Spleen (tissue), 13 donors: ENCODE measurements at places on chromosomes 5 and 9.

DNA sequence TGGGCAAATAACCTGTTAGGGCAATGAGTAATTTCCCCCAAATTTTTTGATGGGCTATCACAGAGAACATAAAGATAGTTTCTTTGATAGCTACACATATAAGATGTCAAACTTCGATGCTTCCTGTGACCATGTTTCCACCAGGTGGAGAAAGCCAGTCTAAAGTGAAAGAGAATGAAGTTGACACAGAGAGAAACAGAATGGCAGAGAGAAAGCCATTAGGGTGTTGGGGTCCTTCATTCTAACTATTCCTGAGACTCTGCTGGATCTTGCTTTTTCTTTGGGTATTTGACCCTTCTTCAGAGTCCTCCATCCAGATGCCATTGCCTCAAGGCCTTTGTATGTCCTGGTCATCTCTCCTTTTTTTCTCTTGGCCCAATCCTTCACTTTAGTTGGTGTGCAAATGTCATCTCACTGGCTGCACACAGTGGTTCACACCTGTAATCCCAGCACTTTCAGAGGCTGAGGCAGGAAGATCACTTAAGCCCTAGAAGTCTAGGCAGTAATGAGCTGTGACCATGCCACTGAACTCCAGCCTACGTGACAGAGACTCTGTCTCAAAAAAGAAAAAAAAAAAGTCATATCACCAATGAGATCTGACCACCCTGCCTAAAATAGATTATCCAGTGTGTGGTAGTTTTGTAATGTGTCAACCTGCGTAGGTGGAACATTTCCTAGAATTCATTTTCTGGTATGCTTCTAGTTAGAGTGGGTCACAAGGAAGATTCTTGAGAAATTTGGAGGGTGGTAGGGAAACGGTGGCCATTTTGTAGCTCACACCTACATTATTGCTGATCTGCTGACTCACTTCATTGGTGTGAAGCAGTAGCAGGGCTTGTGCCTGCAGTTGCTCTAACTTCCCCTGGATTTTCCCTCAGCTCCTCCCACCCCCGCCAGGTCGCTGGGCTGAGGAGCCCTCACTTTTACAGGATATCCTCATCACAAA, 20.8 kb upstream of the KIF2A start:
- no peak overlapping the region for H3K4me3 ChIP-seq
- DNase-seq, result no peak
- no peak overlapping the region for H3K27ac ChIP-seq

GRCh38 chr9:118686959-118687358, 682.3 kb downstream of the BRINP1 start:
- no peaks in the 10 kb centered on the region for H3K4me1 ChIP-seq
- no peak overlapping the region for H3K4me3 ChIP-seq
- H3K27ac ChIP-seq, result no peak overlapping the region
- no peaks in the 10 kb centered on the region for H3K36me3 ChIP-seq

DNA sequence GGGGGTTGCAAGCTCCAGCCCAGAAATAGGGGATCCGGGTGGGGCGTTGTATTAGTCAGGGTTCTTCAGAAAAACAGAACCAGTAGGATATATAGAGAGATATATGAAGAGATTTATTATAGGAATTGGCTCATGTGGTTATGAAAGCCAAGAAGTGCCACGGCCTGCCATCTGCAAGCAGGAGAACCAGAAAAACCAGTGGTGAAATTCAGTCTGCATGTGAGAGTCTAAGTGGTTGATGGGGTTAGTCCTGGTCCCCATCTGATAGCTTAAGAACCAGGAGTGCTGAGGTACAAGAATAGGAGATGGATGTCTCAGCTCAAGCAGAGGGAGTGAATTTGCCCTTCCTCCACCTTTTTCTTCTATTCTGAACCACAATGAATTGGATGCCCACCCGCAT, 123.4 kb upstream of the APC start:
- DNase-seq, result no peak
- H3K36me3 ChIP-seq, result no peaks in the 10 kb centered on the region
- H3K27ac ChIP-seq, result no peak overlapping the region
- H3K27me3 ChIP-seq, result no peaks in the 10 kb centered on the region
- no peaks in the 10 kb centered on the region for H3K4me1 ChIP-seq

- DNase-seq, result peak; percentile 80
- H3K4me3 ChIP-seq, result peak overlapping the region; percentile 97
- peaks cover 22% of the 10 kb centered on the region for H3K36me3 ChIP-seq
- H3K27me3 ChIP-seq, result no peaks in the 10 kb centered on the region
- peaks cover 25% of the 10 kb centered on the region for H3K4me1 ChIP-seq
These were observed 868 bp downstream of the ZBTB43 start for GRCh38 chr9:126805554-126806262.

- no peak overlapping the region for H3K4me3 ChIP-seq
- H3K27ac ChIP-seq, result no peak overlapping the region
- H3K27me3 ChIP-seq, result no peaks in the 10 kb centered on the region
- no peak for DNase-seq
These were observed 17.8 kb upstream of the COL15A1 start for GRCh38 chr9:98925956-98926355.

- H3K4me1 ChIP-seq, result peaks cover 24% of the 10 kb centered on the region
- H3K27me3 ChIP-seq, result peaks cover 68% of the 10 kb centered on the region
- DNase-seq, result peak; percentile 42
- H3K4me3 ChIP-seq, result no peak overlapping the region
These were observed 15.2 kb upstream of the RNU6ATAC start for GRCh38 chr9:134179595-134179917.
